Esophagus mucosa (tissue), 1 donor: ENCODE measurements at places on chromosomes 3 and 15.

GRCh38 chr3:53998980-53999379, 107.3 kb upstream of the SELENOK start:
- ATAC-seq = no peak

GRCh38 chr3:72078676-72079368, 293.9 kb upstream of the PROK2 start:
- ATAC-seq = no peak

- ATAC-seq = no peak
Observed at GRCh38 chr3:144501467-144501866, 529.8 kb downstream of the DIPK2A start.

DNA sequence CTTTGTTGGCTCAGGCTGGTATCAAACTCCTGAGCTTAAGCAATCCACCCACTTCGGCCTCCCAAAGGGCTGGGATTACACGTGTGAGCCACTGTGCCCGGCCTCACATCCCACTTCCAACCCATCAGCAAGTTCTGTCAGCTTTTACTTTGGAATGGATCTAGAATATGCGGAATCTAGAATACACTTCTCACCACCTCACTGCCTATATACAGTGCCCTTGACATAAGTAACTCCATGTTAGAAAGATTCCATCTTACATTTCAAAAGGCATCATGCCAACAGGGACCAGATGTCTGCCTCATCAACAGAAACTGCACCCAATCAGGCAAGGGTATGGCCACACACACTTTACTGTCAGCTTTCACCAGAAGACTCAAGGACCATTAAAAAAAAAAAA, 9.9 kb upstream of the RBSN start:
- no peak for ATAC-seq

DNA sequence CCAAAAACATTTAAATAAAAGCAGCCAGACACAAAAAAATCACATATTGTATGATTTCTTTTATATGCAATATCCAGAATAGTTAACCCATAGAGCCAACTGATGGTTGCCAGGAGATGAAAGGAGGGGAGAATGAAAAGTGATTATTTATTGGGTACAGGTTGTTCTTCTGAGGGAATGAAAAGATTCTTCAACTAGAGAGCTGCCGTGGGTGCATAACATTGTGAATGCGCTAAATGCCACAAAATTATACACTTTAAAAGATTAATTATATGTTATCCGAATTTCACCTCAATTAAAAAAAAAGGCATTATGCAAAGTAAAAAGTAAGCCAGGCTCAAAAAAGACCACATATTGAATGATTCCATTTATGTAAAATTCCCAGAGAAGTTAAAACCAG, 36.1 kb downstream of the PRKAR2A start:
- ATAC-seq = no peak

DNA sequence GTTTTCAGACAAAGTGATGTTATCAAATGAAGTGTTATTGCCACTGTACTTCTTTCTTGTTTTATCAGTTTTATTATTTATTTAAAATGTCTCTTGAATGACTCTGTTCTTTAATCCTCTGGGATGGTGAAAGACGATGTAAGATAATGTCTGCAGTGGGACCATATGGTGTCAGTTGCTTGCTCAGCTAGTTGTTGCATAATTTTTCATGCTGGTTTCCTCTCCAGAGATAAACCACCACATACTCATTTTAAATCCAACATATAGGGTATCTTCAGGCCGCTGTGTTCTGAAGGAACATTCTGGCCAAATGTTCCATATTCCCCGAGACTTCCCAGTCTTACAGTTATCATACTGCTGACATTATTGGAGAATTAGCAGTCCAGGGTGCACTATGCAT, 75.9 kb downstream of the GABRG3 start:
- ATAC-seq = no peak

DNA sequence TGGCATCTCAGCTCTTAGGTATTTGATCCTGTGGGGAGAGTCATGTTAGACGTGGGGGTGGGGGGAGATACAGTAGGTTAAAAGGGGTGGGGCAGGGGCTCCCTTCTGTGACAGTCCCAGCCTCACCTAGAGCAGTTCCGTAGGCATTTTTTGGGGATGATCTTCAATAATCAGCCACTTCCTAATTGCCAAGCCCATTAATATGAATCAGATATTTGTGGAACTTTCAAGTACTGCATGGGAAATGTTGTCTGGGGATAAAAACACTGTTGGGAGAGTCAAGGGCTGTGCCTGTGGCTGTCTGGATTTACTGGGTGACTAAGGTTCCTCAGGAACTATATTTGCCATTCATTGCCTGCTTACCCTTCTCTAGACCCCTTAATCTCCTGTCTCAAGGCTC, 9.5 kb downstream of the C3orf52 start:
- no peak for ATAC-seq

DNA sequence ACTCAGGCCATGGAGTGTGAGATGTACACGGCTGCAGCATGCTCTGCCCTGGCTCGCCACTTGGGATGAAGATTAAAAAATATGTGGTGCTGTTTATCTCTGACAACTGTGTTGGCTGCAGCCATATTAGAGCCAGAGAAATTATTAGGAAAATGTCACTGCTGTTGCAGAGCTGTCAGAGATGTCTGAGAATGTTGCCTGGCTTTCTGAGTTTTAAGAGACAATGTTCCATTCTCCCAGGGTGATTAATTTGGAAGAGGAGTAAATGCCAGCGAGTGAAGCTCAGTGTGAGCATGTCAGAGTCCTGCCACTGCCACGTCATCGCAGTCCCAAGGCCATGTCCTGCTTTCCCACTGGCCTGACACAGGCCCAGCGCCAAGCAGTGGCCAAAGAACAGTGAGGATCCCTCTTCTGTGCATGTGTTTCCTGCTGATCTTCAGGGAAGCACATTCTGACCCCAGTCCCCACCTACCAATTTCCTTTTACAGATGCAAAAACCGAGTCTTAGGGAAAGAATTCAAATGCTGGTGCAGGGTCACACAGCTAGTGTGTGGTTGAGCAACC, 370.9 kb downstream of the GABRG3 start:
- ATAC-seq = no peak

- ATAC-seq = no peak
Observed at GRCh38 chr3:98532275-98532637, 478 bp downstream of the GPR15 start.

DNA sequence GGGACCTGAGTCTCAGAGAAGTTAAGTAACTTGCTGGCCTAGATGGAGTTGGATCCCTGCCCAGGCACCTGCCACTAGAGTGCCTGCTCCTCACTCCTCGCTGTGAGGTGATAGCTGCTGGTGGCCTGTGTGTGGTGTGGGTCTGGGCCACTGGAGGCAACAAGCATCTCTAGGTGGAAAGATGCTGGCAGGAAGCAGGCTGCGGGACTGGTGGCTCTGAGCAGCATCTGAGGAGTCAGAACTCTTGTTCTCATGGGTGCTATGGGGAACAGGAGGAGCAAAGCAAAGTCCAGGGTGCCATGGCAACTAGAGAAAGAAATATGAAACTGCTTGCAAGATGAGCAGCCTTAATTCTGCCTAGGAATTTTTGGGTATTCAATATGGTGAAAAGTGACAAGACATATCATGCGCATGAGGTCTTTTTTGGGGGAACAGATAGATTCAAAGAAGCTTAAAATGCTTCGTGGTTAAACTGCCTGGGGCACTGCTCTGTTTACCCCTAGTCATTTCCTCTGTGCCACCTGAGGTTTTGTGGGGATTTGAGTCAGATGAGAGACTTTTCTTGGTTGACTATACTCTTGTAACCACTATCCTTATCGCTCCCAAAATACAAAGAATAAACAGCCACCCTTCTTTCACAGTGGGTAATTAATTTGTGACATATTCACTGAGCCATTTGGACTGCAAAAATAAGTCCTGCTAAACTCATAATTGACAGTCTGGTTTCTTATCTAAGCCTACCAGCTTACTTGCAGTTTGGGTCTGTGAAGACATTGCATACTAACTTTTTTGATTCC, 50.3 kb downstream of the MED12L start:
- no peak for ATAC-seq

GRCh38 chr3:176765382-176765900, 431.8 kb downstream of the TBL1XR1 start:
- ATAC-seq = no peak

- no peak for ATAC-seq
Observed at GRCh38 chr3:186506857-186507256, 37.3 kb downstream of the CRYGS start.

GRCh38 chr3:183895296-183895695, 10.6 kb upstream of the PARL start:
- ATAC-seq = peak; percentile 74

DNA sequence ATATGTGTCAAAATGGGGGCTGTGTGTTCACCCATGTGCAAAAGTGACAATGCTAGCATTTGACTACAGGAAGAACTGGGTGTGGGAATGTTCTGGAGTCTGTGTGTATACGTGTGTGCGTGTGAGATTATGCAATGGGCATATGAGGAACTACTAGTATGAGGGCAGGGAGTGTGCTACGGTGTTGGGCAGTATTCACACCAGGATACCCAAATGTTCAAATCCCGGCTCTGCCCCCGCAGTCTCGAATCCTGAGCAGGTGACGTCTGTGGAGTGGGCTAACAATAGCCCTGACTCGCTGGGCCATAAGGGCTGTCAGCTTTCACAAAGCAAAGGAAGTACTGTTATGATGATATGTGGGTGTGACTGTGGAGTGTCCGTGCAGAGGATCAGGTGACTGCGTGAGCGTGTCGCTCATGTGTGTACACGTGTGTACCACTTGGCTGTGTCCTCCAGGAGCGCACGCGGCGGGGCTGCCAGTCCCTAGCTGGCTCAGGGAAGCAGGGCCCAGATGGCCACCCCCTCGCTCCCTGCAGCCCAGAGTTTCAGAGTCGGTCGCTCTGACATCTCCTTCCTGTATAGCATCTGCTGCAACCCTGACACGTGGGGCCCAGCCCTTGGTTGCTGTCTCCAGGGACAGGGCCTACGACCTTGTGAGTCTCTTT, 27.2 kb downstream of the IQSEC1 start:
- ATAC-seq = peak; percentile 29

GRCh38 chr3:58258392-58259055, 20.9 kb downstream of the ABHD6 start:
- ATAC-seq = no peak

- no peak for ATAC-seq
Observed at GRCh38 chr3:189099031-189099471, 72.7 kb upstream of the TPRG1 start.

- ATAC-seq = no peak
Observed at GRCh38 chr3:58948018-58948417, 101.8 kb downstream of the CFAP20DC start.

GRCh38 chr3:34646911-34647460, 848.6 kb downstream of the PDCD6IP start:
- no peak for ATAC-seq

GRCh38 chr3:175338775-175339535, 479.8 kb downstream of the NAALADL2 start:
- peak; percentile 96 for ATAC-seq

GRCh38 chr3:129525341-129525968, 3.0 kb upstream of the RHO start:
- peak; percentile 64 for ATAC-seq

GRCh38 chr3:89571298-89571697, 463.9 kb downstream of the EPHA3 start:
- ATAC-seq = no peak

- ATAC-seq = no peak
Observed at GRCh38 chr15:74626752-74627692, 11.4 kb downstream of the CLK3 start.

- ATAC-seq = peak; percentile 63
Observed at GRCh38 chr3:38281895-38282686, at the start of gene SLC22A14. Gene SLC22A14, plus strand, starts transcription at chr3:38282294. Its CDS starts 23,733 bp downstream, at chr3:38306027.

GRCh38 chr3:133441867-133442270, 42.0 kb downstream of the BFSP2 start:
- ATAC-seq = no peak

DNA sequence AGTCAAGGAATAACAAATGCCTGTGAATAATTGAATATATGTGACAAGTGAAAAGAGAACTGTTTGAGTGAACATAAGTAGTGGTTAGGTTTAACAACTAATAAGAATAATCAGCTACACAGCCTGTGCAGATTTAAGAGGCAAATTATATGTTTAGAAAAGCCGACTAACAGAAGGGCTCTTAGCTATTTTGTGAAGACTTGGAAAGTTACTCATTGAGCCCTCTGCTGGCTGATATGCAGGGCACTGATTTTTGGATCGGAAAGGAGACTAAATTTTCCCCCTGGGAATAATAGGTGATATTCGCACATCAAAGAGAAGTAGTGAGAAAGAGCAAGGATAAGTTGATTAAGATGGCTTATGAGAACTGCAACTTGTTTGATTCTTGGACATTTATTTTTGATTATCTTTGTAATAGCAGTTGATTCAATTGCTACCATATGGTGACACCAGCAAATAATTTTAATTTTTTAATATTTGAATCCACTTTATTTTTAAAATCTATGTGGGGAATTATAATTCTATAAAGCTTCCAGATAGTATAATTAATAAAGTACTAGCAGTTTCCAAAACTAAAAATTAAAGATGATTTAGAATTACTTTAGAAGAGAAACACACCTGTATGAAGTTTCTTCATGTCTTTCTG, 156.2 kb downstream of the NLGN1 start:
- ATAC-seq = no peak

- ATAC-seq = no peak
Observed at GRCh38 chr3:185858502-185859225, 33.8 kb upstream of the IGF2BP2 start.

GRCh38 chr3:115644391-115644790, 21.1 kb downstream of the GAP43 start:
- ATAC-seq = no peak

DNA sequence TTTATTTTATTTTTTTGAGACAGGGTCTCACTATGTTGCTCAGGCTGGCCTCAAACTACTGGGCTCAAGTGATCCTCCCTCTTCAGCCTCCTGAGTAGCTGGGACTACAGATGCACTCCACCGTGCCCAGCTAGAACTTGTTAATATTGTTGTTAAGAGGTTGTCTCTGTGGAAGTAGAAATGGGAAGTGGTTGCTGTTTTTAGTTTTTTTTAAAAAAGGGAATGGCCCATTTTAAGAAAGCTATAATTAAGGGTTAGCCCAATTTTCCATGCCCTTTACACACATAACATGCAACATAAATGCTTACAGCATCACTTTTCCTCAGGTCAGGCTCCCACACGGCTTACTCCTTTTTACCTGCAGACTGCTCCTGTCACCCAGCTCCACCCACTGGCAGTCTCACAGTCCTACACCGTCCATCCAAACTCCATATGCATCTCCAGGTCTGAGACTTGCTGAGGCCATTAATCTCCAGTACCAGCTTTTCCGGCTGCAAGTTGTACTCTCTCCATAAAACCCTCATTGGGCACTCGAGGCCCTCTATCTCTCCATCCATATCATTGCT, 19.8 kb downstream of the MORC1 start:
- peak; percentile 44 for ATAC-seq

- no peak for ATAC-seq
Observed at GRCh38 chr15:60975218-60975617, 253.9 kb downstream of the RORA start.

GRCh38 chr3:157606011-157606851, 103.0 kb upstream of the VEPH1 start:
- ATAC-seq = peak; percentile 68

GRCh38 chr15:62706317-62706716, 336.2 kb upstream of the TPM1 start:
- no peak for ATAC-seq

GRCh38 chr15:57703387-57703786, 3.1 kb upstream of the POLR2M start:
- ATAC-seq = no peak

GRCh38 chr3:144864646-144865045, 893.0 kb downstream of the DIPK2A start:
- no peak for ATAC-seq
